Stimulated activated naive B cell treated with anti-CD40 and anti-IgM and Interleukin-4, amounts not matched to agents 10 μg/mL and 1 μg/mL and 100 μg/mL, for 72 hours (primary cell): ENCODE measurements at places on chromosomes 2 and 18.

DNA sequence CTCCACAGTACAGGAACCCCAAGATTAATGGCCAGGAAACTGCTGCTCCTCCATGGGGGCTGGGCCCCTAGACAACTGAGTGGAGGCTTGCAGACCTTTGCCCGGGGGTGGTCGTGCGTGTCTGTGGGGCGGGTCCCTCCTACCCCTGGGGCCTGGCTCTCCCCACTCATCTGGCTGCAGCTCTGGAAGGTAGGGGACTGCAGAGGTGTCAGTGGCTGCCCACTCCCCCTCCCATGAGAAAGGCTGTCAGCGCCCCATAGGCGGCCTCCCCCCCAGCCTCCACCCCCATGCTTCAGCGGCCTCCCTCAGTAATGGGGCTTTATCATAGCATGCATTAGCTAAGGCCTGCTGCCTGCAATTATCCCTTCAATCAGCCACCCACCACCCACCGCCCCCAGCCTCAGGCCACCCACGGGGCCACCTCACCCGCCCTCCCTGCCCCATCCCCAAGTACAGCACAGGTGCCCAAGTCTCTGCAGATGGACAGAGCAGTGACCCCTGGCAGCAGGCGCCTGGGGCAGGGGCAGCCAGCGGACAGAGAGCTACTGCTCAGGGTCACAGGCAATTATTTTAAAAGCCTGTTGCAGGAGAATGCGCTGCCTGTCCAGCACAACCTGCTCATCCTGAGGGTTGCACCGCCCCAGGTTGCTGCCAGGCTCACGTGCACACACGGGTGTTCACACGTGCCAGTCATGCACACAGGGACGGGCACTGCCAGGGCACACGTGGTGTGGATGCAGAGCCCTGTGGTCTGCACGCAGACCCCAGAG, 9.1 kb upstream of the ECEL1 start:
- no peak for DNase-seq

GRCh38 chr2:7508296-7508943, 591.2 kb downstream of the RNF144A start:
- no peak for DNase-seq

DNA sequence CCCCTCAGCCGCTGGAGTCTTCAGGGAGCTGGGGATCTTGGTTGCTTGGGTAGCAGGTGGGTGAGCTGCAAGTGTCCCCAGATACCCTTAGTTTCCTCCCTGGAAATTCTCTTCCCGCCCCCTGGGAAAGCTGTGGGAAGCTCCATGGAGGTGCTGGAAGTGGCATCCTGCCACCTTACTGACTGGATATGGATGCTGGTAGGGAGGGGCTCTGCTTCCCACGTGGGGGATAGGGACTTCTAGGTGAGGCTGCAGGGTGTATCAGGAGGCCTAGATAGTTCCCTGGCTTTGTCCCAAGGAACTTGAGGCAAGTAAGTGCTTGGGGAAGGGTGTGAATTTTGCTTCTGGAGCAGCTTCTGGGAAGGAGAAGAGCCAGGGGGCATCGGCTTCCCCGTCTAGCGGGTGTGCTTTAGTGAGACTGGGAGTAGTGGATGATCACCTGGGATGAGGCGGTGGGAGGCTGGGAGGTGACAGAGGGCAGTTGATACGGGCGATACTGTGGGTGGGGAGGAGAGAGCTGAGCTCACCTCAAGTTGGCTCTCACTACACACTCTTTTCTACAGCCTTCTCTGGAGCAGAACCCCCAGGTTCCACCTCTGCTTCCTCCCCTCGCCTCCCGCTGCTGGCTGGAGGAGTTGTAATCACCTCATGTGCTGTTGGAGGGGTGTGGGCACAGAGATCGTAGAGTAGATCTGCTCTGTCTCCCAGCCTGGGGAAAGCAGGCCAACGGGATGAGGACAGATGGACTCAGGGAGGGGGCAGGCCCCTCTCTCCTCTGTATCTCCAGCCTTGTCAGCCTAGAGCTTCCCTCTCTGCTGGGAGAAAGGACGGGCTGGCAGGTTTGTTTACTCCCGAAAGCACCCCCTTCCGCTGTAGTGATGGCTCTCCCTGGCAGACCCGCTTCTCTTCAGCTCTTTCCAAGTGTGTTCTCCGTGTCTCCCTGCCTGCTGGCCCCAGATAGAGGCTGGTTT, 19.8 kb downstream of the TET3 start:
- no peak for DNase-seq

DNA sequence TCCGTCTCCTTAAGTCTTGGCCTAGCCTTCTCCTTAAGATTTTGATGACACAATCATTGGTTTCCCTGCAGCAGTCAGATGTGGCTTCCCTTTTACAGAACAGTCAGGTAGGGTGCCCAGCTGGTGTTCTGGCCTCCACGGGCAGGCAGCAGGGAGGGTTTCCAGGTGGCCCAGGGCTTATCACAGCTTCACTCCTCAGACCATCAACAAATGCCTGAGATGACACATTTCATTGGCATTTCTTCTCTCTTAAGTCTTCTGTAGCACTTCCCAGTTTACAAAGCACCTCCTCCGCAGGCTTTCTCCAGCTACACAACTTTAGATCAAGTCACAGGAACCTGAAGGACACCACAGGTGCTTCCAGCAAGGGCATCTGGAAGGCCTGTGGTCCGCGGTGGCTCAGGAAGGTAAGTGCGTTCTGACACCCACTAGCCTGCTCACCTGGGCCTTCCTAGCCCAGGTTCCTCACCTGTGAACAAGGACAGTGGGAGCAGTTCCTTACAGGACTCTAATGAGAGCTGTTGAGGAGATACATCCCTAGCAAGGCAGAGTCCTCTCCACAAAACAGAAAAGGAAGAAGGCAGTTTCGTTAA, 37.6 kb downstream of the PTPN18 start:
- DNase-seq = no peak
